Placental epithelial cell (primary cell): ENCODE measurements at places on chromosomes 7 and 10. TPM values are rescaled to one million over a fixed set of nuclear protein-coding genes. Genes with fewer than 3 reads are reported as not detected.

The PPP3CB gene
- 20.3 and 22.8 TPM in 2 replicates for total RNA-seq

The SYCE1 gene
- total RNA-seq, result not detected in 2 replicates

The EMX2 gene
- not detected in 2 replicates for total RNA-seq

The KLF14 gene
- under 0.01 TPM in 1 of 2 replicates, not detected in the other for total RNA-seq

The MINDY4 gene
- 4.0 and 4.7 TPM in 2 replicates for total RNA-seq

The C7orf57 gene
- total RNA-seq, result 0.11 and 0.39 TPM in 2 replicates

The FGL2 gene
- total RNA-seq, result 0.11 TPM in 1 of 2 replicates, not detected in the other

The GDF10 gene
- not detected in 2 replicates for total RNA-seq

The CYP3A4 gene
- not detected in 2 replicates for total RNA-seq

The AQP1 gene
- 0.39 and 1.5 TPM in 2 replicates for total RNA-seq

The PON3 gene
- total RNA-seq, result 3.8 and 5.1 TPM in 2 replicates

The ABCC2 gene
- total RNA-seq, result 2.5 and 3.9 TPM in 2 replicates

The UPK3B gene
- total RNA-seq, result 23.4 and 47.5 TPM in 2 replicates

The AKR1C2 gene
- total RNA-seq, result 0.39 and 0.65 TPM in 2 replicates
